NCI-H2081 (cell line): ENCODE measurements at places on chromosomes 12 and 14.
A peak's percentile ranks its signal among the peaks of the same experiment; 100 is the strongest.

DNA sequence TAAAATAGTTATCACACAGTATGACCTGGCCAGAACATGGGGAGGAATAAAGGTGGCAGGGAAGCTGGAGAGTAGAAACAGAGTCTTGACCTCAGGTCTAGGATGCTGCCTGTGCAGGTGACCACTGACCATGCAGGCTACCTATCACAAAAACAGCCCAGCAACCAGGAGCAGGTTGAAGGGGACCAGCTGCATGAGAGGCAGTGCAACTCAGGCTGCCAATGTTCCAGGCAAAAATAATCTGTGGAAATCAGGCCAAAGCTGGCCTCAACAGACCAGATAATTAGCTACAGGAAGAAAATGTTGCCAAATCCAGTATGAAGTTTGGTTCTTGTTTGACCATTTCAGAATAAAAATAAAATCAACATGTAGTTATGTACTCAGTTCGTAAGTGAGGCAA is 72.6 kb downstream of the PDE6H start:
- DNase-seq = no peak

- DNase-seq = no peak
Observed at GRCh38 chr12:26845984-26846383, 13.0 kb upstream of the ITPR2 start.

DNA sequence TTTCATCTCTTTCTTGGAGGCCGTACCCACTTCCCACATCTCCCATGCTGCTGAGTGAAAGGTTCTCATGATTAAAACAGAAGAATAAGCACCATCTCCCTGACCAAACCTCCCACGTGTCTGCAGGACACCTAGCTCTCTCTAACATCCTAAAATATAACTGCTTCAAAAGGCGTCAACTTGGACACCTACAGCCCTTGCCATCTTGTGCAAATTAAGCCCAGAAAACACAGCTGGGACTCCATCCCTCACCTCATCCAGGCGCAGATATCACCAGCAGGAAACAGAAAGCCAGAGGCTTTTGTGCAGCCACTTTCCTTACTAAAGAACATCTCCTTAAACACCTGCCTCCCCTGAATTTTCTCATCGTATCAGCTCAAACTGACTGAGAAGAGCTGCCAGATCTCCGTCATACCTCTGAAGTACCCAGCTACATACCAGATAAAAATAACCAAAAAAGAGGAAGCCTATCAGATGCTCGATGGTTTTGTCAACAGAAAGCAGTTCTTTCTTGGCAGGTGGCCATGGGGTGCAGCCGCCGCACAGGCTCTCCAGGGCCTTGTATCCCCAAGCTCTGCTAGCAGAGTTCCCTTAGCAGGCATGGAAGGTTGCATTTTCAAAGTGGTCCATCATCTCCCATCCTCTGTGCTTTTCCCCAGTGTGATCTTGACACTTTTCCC is 28.8 kb downstream of the MAP3K9 start:
- DNase-seq = peak; percentile 5

GRCh38 chr14:26702721-26703230 is 104.9 kb upstream of the NOVA1 start:
- no peak for DNase-seq

- no peak for DNase-seq
Observed at GRCh38 chr12:19624491-19624890, 185.2 kb downstream of the AEBP2 start.

GRCh38 chr14:86035882-86036281 is 505.9 kb downstream of the FLRT2 start:
- no peak for DNase-seq

GRCh38 chr14:31371646-31372045 is 48.7 kb downstream of the HEATR5A start:
- no peak for DNase-seq

GRCh38 chr14:51661504-51661903 is 9.8 kb downstream of the FRMD6 start:
- DNase-seq = no peak

DNA sequence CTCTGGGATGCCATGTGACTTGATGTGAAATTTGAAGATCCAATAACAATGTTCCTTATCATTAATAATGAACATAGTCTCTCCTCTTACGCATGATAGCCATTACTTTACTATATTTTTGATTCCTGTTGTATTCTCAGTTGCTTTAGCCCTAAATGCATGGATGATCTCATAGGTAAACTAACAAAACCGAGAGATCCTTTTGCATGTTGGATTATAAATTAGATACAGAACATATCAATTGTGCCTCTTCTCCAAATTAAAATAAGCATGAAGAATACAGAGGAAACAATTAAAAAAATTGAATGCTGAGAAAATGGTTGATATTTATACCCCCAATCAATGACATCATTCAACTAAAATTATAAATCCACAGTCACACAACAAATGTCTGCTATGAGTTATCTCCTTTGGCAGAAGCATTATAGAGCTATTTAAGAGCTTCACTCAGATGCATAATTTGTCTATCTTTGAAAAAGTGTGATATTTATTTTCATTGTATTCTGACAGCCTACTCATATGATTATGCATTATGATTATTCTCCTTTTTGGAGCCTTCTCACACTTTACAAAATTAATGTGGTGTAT is 386.4 kb upstream of the STXBP6 start:
- DNase-seq = no peak
